Activated CD8-positive, alpha-beta memory T cell treated with anti-CD3 and anti-CD28 coated beads, Interleukin-2, amount 50 U/mL, for 48 hours (primary cell): ENCODE measurements at places on chromosomes 12 and 14.

- DNase-seq, result no peak
Measured at GRCh38 chr14:30260833-30261607, 297.9 kb upstream of the G2E3 start.

DNA sequence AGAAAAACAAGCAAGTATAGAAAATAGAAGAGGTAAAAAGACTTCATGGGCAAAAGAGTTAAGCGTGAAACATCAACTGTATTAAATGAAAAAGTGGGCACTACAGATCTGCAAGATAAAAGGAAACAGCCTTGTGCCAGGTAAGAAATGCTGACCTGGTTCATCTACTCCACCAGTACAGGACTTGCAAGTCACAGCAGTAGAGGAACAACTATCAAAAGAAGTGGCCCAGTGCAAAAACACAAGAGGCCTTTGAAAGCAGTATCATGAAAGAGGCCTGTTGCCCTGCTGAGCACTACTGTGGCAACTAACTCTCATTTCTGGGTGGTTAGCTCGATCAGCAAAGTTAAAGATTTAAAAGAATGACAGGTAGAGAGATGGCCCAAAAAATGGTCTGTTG lies 10.5 kb downstream of the DHRS7 start:
- DNase-seq, result no peak

DNA sequence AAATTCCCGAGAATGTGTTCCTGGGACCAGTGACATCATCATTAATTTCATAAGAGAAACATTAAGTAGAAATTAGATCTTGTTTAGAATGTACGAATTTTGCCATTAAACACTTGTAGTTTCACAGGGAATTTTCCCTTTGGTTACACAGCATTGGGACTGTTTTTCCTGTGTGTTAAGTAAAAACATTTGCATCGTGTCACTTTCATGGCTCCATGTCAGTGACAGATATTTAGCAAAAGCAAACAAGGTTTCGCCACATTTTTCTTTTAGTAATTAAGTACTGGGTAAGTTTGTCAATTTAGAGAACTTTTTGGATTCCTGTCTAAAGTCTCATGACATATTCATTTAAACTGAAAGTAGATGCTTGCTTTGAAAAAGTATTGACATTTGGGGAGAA lies 45.5 kb upstream of the OVCH1 start:
- DNase-seq, result no peak

- no peak for DNase-seq
Measured at GRCh38 chr12:85949253-85949652, 75.2 kb downstream of the NTS start.

DNA sequence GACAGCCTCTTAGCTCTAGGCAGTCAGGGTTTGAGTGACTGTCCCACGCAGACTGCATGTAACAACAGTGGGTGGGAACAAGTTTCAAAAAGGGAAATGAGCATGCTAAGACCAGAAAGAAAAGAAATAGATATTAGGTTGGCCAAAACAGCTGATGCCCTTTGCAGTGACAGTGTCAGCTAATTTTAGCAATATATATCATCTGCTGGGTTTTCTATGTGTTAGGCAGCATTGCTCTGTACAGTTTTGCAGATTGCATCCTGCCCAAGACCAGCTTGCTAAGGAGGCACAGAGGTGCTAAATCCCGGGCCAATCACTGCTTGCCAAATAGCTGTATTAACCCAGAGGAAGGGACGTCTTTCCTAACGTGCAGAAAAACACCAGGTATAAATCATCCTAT lies 541.9 kb upstream of the TBX3 start:
- DNase-seq, result no peak
